Fibroblast of gingiva (primary cell): ENCODE measurements at places on chromosomes 5 and 9.

DNA sequence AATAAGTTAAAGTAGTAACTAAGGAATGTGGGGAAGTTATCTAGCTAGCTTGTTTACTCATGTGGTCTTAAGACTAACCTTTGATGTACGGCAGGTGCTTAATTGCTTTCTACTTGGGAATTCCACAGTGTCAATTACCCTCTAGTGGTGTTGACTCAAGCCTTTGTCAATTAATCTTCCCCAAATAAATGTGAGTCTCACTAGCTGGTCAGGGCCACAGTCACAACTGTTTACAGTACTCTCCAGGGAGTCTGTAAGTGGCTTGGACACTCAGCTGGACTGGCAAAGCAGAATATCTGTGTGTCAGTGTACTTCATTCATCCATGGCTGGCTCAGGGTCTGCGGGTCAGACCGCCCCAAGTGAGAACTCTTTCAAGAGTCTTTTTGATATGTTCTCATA is 30.8 kb downstream of the SMIM3 start:
- DNase-seq, result no peak

GRCh38 chr5:82327941-82328340 is 49.8 kb upstream of the RPS23 start:
- DNase-seq, result peak; percentile 42

GRCh38 chr5:38922199-38922598 is 76.4 kb downstream of the OSMR start:
- peak; percentile 25 for DNase-seq

GRCh38 chr5:2557435-2557834 is 194.0 kb downstream of the IRX2 start:
- no peak for DNase-seq
